ENCODE measurements at places on chromosomes 12 and 14.

DNA sequence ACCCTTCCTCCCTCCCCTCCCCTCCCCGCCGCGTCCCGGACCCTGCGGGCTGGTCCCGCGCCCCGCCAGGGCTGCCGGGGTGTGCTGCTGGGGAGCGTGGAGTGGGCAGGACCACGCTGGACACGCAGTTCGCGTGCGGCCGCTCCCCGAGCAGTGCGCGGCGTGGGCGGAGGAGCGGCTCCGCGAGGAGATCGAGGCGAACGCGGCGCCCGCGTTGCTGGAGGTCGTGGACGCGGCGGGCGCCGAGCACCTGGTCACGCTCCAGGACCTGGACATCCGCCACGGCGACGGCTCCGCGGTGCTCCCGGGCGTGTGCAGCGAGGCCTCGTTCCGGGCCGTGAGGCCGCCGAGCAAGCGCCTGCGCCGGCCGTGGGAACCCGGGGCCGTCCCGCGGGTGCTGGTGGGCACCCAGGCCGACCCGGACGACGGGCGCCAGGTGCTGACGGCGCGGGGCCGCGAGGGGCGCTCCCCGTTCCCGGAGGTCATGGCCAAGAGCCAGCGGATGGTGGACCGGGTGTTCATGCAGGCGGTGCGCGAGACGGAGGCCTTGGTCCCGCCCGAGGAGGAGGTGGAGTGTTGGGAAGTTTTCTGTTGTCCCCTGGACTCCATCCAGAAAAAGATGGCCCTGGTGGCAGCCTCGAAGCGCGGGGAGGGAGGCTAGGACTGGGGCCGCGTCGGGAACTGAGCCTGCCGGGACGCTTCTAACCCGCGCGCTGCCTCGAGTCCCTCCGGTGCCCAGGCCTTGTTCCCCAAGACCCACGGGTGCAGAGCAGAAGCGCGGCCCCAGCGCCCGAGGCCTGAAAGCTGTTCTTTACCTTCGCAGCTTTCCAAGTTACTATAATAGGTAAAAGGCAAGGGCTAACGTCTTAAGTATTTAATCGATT, 54.7 kb upstream of the EIF5 start:
- no peak for DNase-seq

- no peak for DNase-seq
These were observed 183.8 kb downstream of the CALM1 start for GRCh38 chr14:90580377-90581335.

DNA sequence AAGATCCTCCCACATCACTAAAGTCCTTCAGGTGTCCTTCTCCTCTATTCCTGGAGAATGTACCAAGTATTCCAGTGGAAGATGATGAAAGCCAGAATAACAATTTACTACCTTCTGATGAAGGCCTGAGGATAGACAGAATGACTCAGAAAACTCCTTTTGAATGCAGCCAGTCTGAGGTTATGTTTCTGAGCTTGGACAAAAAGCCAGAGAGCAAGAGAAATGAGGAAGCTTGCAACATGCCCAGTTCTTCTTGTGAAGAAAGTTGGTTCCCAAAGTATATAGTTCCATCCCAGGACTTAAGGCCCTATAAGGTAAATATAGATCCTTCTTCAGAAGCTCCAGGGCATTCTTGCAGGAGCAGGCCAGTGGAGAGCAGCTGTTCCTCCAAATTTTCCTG, 54.6 kb upstream of the HELB start:
- DNase-seq = no peak

DNA sequence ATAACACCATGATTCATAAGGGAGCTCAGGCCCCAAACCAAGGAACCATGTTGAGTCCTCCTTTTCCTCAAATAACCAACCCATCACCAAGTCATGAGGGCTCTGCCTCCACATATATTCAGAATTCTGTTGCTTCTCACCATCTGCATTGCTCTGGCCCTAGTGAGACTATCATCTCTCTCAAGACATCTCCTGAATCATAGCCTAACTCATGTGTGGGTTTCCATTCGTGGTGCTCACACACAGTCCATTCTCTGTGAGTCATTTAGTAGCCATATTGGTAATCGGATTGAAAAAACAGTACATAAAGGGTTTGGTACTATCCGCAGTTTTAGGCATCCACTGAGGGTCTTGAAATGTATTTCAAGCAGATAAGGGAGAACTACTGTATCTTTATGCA, 5.1 kb upstream of the SLC38A2 start:
- no peak for DNase-seq

DNA sequence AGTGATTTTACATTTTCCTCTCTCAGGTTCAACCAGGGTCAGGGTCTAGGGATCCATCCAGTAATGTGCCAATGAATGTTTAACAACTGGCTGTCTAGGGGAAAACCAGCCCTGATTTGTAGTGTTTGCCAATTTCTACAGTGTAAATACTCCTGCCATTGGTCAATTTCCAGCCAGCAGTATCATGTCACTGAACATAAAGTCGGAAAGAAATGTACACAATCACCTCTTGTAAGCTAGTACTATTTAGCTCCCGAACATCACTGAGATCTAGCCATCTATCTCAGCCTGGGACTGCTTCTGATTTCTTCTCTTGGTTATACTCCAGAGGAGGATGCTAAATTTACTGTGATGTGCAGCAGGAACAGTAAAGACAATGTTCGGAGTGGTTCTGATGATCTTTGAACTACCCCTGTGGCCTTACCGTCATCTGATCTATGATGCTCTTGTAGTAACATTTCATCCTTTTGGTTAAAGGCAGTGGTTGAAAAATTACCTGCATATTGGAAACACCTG, 36.7 kb upstream of the EGLN3 start:
- DNase-seq = no peak

DNA sequence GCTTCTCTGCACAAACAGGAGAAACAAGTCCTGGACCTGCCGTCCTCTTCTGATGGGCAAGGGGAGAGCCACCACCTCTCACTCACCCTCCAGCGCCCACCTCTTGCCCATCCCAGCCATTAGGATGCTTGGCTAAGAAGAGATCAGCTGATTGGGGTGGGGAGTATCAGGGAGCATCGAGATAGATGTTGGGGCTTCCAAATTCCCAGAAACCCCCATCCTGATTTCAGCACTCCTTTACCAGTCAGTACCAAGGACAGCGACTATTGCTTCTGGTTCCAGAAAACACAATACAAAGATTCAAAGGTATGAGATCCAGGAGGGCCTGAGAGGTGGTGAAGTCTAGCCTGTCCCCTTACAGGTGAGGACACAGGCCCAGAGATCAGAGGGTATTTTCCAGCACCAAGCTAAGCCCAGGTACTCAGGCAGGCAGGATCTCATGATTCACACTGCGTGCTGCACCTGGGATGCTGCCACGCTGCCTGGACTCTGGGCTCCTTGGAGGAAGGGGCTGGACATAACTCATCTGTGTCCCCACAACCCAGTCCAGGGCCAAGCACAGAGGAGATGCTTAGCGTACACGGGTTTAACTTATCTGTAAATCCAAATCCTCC, 76.6 kb downstream of the TUNAR start:
- DNase-seq = peak; percentile 58

DNA sequence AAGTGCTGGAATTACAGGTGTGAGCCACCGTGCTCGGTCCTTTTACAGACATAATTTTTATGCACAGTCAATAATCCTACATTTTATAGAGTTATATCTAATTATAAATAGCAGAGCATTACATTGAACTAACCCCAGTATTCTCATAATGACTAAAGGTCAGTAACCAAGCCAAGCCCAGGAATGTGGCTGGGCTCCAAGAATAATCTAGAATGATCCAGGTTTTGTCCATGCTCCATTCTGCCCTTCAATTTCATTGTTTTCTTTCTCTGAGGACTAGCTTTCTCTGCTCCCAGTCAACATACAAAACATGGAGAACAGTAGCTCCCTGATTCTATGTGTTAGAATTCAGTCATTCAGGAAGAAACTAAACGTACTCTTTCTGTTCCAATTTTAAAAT, 92.1 kb upstream of the KRR1 start:
- DNase-seq = peak; percentile 69

DNA sequence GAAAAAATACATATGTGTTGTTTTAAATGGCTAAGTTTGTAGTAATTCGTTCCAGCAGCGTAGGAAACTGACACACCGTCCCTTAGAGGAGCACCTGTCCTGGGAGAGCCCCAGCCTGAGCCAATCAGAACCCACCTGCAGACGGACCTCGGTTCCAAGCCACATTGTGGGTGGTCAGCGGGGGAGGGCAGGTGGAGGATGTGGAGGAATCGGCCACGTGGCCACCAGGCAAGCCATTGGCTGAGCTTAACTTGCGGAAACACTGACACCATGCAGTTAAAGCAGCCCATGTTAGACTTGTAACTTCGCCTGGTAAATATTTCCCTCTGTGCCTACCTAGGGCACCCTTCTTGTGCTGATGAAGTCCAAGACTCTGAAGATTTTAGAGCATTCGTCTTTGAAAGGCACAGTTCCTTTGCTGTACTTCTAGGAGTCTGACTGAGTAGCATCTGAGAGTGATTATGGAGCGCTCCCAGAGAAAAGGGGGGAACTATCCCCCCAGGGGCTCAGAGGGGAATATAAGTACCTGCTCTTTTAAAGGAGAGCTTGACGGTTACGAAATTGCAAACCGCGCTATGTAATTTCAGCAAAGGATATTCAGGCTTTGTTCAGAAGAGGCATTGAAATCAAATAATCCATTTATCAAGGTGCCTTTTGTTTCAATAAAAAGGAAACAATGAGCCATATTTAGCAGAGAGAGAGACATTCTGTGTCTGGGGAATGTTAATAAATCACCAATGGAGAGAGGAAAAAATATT, 135.7 kb downstream of the TMEM132C start:
- DNase-seq = no peak

DNA sequence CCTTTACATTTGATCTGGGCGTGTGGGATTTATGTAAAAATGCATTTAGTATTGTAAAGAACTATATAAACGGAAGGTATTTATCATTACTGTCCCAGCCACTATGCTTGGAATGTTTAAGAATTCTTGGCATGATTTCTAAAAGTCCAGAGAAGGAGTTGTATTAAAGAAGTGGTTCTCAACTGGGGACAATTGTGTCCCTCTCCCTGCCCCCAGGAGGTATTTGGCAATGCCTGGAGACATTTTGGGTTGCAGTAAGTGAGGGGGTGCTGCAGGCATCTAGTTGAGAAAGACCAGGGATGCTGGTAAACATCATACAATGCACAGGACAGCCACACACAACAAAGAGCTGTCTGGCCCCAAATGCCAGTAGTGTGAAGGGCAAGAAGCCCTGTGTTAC, 7.2 kb downstream of the SLC38A1 start:
- DNase-seq = no peak

GRCh38 chr14:70964492-70964891, 57.2 kb downstream of the PCNX1 start:
- DNase-seq = no peak

- DNase-seq = peak; percentile 85
These were observed 164.5 kb downstream of the SLC38A4 start for GRCh38 chr12:46661110-46661845.
